ENCODE measurements at places on chromosomes 16 and 17.

GRCh38 chr17:44277976-44278375 is 10.0 kb upstream of the SLC4A1 start:
- DNase-seq, result no peak

- DNase-seq, result no peak
Measured at GRCh38 chr17:50582741-50583140, 22.2 kb downstream of the CACNA1G start.

DNA sequence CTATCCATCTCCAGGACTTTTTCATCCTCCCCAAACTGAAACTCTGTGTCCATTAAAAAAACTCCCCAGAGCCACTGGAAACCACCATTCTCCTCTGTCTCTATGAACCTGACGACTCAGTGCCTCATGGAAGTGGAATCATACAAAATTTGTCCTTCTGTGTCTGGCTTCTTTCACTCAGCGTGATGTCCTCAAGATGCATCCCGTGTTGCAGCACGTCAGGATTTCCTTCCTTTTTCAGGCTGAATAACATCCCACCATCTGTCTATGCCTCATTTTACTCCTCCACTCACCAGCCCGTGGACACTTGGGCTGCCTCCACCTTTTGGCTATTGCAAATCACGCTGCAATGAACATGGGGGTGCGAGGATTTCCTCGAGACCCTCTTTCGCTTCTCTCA is 12.6 kb upstream of the ALDH3A1 start:
- no peak for DNase-seq

GRCh38 chr17:35314415-35315216 is 58.8 kb downstream of the SLFN11 start:
- no peak for DNase-seq

DNA sequence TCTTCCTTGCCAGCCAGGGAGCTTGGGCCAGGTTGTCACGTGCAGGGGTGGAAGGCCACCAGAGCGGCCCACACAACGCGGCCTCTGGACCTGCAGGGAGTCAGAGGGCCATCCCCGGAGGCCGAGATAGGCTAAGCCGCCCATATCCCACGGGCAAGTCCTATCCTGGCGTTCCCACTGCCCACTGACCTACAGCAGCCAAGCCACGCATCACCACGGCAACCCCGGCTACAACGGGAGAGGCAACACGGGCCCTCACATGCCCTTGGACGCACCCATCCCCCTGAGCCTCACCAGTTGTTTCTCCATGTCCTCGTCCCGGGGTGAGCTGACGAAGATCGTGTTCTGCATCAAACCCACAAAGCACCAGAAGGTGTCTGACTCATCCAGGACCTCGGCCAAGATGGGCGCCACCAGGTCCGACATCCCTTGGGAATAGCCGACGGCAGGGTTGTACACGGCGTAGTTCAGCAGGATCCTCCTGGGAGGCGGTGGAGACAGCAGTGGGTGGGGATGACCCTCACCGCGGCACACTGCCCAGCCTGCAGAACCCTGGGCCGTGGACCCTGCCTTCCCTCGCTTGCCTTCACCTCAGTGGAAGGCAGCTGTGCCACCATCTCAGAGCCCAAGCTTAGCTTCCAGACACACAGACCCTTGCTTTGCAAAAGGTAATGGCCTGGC is 88.2 kb downstream of the TBC1D16 start:
- DNase-seq, result peak; percentile 37

GRCh38 chr17:39194089-39194984 is 3.1 kb downstream of the CACNB1 start:
- peak; percentile 76 for DNase-seq

- DNase-seq, result no peak
Measured at GRCh38 chr17:56543280-56543679, 50.2 kb upstream of the NOG start.

GRCh38 chr17:82595893-82596292 is 52.4 kb downstream of the WDR45B start:
- DNase-seq, result no peak

DNA sequence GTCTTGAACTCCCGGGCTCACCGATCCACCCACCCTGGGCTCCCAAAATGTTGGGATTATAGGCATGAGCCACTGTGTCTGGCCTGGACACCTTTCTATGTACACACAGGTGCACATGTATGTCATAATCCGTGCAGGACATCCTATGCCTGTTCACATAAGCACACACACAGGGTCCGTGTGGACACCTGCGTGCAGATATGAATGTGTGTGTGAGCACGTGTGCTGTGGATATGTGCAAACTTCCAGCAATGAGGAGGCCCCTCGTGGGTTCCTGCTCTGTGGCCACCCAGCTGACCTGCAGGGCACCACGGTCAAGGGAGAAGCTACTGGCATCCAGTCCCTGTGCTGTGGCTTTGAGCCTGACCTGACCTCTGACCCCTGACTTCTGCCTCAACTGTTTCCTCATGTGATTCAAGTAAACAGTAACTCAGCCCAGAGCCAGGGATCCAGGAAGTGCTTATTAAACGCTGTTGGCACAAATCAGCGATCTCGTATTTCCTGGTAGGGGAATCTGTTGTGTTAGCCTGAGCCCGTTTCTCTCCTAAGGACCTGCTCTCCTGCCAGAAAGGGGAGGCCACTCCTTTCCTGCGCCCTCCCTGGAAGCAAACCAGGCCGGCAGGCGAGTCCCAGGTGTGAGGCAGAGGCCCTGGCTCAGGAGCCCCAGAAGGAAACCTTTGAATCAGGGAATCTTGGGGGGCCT is 6.5 kb downstream of the CPNE7 start:
- DNase-seq, result no peak

GRCh38 chr16:88306860-88307545 is 75.8 kb upstream of the ZNF469 start:
- DNase-seq, result peak; percentile 20

DNA sequence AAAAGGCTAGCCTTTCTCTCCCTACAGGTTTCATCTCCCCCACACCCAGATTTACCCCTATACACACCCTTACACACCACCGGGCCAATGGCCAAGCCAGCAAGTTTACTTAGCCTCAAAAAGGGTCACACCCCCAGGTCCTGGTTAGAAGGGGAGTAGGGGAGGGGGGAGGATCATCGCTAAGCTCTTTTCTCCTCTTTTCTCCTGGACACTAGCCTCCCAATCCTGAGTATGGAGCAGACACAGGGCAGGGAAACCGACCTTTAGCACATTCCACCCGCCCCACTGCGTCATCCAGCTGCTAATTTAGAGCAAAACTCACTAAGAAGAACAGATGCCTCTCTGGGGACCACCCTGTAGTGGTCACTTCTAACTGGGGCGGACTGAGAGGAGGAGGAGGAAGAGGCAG is 4.4 kb downstream of the ACLY start:
- peak; percentile 54 for DNase-seq

DNA sequence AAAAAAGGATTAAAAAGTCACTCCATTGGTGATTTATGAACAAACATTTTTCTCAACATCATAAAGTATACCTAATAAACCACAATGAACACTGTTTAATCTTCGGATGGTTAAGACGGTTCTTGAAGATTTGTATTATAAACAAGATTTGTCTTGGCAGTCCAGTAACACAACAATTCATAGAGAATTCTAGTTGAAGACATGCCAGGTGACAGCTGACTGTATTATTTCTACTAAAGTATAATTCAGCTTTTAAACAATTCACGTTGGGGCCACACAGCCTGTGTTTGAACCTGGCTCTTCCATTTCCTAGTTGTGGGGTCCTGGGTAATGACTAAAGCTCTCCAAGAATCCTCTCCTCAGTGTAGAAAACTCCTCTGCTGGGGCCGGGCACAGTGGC is 22.0 kb downstream of the STX8 start:
- no peak for DNase-seq

DNA sequence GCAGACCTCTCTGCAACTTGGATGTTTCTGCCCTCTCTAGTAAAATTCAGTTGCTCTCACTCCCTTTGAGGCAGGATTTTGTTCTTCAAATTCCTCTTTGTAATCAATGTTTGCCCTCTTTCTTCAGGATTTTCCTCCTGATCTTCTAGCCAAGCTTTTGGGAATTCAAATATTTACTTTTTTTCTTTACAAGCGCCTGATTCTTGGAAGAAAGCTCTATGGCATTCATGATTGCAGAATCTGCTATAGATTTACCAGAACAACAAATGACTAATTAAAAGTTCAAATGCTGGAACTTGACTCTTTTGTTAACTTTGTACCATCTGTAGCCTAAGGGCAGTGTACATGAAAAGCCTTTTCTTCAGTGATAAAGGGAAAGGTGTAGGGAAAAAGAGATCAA is 63.7 kb upstream of the SHISA6 start:
- DNase-seq, result no peak

- no peak for DNase-seq
Measured at GRCh38 chr16:49596068-49596467, 222.5 kb downstream of the C16orf78 start.

GRCh38 chr17:45680360-45680759 is 103.8 kb upstream of the CRHR1 start:
- no peak for DNase-seq

GRCh38 chr16:30736995-30737793 is 11.0 kb upstream of the PHKG2 start:
- DNase-seq, result no peak

DNA sequence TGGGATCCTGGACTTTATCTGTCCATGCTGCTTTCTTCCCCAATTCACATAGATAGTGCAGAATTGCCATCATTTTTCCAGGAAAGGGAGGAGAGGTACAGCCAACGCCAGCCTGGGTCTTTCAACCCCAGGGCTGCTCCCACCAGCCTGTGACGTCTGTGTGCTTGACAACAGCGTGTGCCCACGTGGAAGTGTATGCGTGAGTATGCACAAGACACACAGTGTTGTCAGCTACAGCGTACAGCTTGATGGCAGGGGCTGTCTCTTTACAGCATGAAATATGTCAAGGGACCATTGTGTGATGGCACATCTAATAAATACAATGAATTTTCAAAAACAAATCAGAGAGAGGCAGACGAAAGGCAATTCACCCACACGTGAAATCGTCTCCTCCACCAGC is 62.3 kb downstream of the GSG1L start:
- no peak for DNase-seq

DNA sequence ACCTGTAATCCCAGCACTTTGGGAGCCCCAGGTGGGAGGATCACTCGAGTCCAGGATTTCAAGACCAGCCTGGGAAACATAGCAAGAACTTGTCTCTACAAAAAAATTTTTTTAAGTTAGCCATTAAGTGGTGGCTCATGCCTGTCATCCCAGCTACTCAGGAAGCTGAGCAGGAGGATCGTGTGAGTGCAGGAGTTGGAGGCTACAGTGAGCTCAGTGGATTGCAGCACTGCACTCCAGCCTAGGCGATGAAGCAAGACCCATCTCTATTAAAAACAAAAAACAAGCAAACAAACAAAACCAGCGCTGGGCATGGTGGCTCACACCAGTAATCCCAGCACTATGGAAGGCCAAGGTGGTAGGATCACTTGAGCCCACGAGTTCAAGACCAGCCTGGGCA is 38.0 kb downstream of the HEATR3 start:
- DNase-seq, result no peak

GRCh38 chr16:27202923-27203506 is 311 bp upstream of the KDM8 start:
- peak; percentile 97 for DNase-seq

GRCh38 chr17:81537343-81537855 is 9.2 kb downstream of the FSCN2 start:
- DNase-seq, result no peak

- DNase-seq, result no peak
Measured at GRCh38 chr16:76614269-76614668, 337.1 kb downstream of the CNTNAP4 start.

DNA sequence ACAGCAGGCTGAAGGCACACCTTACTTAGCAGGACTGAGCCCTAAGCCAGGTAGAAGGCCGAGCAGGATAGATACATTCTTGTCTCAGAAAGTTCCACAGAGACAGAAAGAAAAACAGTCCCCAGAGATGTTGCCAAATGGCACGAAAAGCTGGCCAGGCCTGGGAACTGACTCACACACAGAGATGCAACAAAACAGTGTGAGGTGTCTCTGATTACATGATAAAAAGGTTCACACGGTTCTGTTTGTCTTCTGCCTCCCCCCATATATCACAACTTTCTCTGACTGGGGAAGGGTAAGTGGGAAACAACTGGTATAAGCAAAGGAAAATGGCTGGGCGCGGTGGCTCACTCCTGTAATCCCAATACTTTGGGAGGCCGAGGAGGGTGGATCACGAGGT is 1.7 kb downstream of the WBP2 start:
- DNase-seq, result no peak

- peak; percentile 96 for DNase-seq
Measured at GRCh38 chr17:67374329-67375053, 2.6 kb upstream of the PITPNC1 start.

DNA sequence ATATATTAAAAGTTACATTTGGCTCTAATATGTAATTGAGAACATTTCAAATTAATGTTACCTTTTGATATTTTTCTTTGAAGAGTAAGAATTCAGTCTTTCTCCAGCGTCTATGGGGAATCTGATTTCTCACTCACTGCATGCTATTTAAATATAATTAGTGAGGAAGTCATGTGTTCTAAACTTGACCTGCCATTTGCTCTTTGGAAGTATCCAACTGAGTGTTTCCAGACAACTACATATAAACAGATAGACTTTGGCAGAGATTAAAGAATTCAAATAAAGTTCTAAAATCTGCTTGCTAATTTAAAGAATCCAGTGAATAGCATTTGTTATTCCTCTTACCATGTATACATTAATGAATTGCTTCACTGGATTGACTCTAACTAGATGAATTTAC is 23.5 kb downstream of the OMG start:
- no peak for DNase-seq

GRCh38 chr17:9536061-9536460 is 39.6 kb downstream of the STX8 start:
- DNase-seq, result no peak

DNA sequence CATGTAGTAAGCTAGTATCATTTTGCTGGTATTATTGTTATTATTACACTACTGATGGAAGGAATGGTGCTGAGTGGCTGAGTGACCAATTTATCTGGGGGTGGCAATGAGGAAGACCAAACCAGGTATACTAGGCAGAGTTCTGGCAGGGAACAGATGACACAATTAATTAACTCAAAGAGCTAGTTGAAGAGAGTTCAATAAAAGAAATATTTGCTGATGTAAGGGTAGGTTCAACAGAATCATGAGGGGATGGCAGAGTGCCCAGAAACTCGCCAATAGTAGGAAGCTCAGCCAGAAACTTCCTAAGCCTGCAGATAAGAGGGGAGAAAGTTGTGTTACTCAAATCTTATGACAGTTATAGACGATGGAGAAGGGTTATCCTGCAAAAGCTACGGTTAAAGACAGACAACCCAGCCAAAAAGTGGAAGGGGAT is 352.5 kb downstream of the KCNJ2 start:
- DNase-seq, result peak; percentile 60

- DNase-seq, result peak; percentile 79
Measured at GRCh38 chr17:29292992-29293889, 707 bp downstream of the NUFIP2 start.

- no peak for DNase-seq
Measured at GRCh38 chr16:87628246-87628923, 26.1 kb downstream of the JPH3 start.

DNA sequence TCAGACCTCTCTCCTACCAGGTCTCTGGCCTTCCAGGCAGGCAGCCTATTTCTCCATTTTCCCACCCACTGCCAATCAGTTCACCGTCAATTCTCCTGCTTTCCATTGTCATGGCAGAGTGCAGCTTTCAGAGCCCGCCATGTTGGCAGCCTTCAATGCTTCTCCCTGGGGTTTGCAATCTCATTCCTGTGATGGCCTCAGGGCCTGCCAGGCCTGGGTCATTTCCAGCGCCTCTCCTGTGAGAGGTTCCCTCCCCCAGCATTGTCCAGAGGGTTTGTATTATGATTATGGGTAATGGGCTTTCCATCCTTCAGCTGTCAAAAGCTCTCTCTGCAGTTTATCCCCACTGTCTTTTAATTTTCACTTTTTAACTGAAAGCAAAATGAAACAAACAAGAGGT is 716.6 kb upstream of the CDH8 start:
- no peak for DNase-seq

- DNase-seq, result no peak
Measured at GRCh38 chr17:45091778-45092425, 30.8 kb downstream of the NMT1 start.

Measured in Right ventricle myocardium superior (tissue), 1 donor.